Umbilical cord (tissue), 2 donors: ENCODE measurements at places on chromosomes 16 and 17. TPM values are rescaled to one million over a fixed set of nuclear protein-coding genes. Genes with fewer than 3 reads are reported as not detected.

CCL16 gene
- not detected for total RNA-seq

SEPTIN12 gene
- total RNA-seq, result not detected

RHBDF2 gene
- 21.4 TPM for total RNA-seq

NCBP3 gene
- 20.7 TPM for total RNA-seq

SAMD14 gene
- 5.5 TPM for total RNA-seq

RIPOR1 gene
- total RNA-seq, result 17.3 TPM

SMIM22 gene
- total RNA-seq, result not detected

AGRP gene
- total RNA-seq, result not detected

EPX gene
- total RNA-seq, result not detected

FBXW10B gene
- 2.4 TPM for total RNA-seq

SMCR8 gene
- 7.2 TPM for total RNA-seq

MARVELD3 gene
- total RNA-seq, result 4.1 TPM

QPRT gene
- total RNA-seq, result 56.3 TPM
